Stimulated activated CD4-positive, alpha-beta T cell treated with anti-CD3 and anti-CD28 coated beads, Interleukin-15, amount 100 ng/mL, for 48 hours (primary cell): ENCODE measurements at places on chromosomes 16 and 17.

DNA sequence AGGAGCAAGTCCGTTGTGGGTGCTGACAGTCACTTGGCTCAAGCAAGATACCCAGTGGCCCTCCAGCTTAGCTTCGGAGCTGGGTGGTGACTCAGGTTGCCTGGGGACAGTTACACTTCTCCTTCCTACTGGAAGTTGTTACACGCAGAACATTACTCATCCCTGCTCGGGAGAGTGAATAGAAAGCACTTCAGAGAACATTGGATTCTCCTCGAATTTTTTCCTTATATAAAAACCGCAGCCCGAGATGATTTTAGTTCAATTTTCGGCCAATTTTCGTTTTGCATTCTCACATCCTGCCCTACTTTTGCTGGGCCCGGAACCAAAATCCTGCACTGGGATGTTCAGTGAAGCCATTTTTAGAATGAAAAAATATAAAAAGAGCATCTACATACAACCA is 99.7 kb downstream of the ELAC2 start:
- no peak for DNase-seq

- DNase-seq = no peak
These were observed 556.1 kb downstream of the WWOX start for GRCh38 chr16:78655331-78656113.

- DNase-seq = no peak
These were observed 109.1 kb upstream of the CDC42EP4 start for GRCh38 chr17:73420897-73421296.

GRCh38 chr16:80720804-80721371 is 83.5 kb downstream of the CDYL2 start:
- no peak for DNase-seq

GRCh38 chr17:27824745-27825144 is 24.4 kb upstream of the NOS2 start:
- no peak for DNase-seq

- no peak for DNase-seq
These were observed 61.9 kb downstream of the WWP2 start for GRCh38 chr16:69823831-69824563.

DNA sequence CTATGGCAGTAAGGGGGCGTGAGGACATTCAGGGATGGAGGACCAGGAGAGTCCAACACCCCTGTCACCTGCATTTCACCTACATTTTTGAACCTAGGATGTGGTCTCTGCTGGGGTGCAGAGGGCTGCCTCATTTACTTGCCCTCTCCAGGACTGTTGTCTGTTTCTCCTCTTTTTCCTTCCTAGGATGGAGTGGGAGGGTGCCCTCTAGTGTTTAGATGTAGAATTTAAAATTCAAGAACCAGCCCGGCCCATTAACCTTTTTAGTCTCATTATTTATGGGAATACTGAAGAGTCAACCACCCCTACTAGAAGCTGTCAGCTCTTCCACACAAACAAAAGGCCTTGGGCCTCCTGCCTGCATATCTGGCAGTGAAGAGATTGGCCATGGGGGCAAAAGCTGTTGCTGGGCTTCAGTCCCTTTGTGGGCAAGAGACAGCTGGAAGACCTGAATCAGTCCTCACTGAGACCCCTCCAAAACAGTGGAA is 2.5 kb upstream of the STARD3 start:
- DNase-seq = no peak

- DNase-seq = no peak
These were observed 29.1 kb downstream of the TMEM100 start for GRCh38 chr17:55693254-55694216.

GRCh38 chr17:14580499-14580898 is 279.6 kb downstream of the HS3ST3B1 start:
- no peak for DNase-seq

- no peak for DNase-seq
These were observed 13.8 kb downstream of the SIAH1 start for GRCh38 chr16:48371393-48371780.
